Head of caudate nucleus (tissue), 42 donors: ENCODE measurements at places on chromosomes 11 and 22.

DNA sequence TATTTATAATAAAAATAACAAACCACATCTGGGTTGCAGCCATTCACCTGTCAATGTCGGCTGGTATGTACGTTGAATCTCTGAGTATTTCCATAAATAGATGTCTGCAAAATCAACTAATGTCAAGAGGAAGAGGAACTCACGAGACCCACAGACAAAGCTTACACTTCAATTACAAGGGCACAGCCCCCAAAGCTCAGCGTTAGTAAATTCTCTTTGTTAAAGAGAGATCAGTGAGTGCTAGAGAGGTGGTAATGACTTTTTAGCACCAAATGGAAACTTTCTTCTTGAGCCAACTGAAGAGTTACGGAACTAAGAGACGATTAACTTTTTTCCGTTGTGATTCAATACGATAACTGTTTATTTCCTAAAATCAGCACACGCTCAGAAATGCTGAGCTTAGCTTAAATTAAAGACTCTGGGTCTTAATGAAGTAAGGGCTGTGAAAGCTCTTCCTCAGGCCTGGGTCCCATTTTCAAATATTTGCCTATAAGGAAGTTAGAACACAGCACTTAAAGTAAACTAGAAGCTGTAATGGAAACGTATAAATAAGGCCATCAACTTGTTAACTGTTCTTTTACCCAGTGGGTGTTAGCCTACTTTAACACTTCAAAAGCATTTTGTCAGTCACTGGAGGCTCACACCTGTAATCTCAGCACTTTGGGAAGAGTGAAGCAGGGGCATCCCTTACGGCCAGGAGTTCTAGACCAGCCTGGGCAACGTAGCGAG is 22.8 kb upstream of the TFIP11 start:
- DNase-seq = no peak

DNA sequence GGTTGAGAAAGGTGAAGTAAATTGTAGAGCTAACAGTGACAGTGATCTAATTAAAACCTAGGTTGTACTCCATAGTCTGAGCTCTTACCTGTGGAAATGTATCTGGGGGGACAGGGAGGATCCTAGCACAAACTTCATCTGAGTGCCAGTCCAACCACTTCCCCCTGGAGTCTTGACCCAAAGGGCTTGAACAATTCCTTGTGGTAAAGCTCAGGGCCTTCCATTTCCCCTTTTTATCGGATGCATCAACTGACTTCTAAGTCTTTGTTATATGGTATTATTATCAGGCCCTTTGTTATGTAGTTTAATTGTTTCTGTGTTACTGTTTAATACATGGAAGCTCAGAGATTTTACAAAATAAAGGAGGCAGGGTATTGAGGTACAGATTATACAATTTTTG is 140.2 kb upstream of the SESN3 start:
- no peak for DNase-seq

- DNase-seq = peak; percentile 97
These were observed 62.7 kb downstream of the CD82 start for GRCh38 chr11:44627911-44628729.

DNA sequence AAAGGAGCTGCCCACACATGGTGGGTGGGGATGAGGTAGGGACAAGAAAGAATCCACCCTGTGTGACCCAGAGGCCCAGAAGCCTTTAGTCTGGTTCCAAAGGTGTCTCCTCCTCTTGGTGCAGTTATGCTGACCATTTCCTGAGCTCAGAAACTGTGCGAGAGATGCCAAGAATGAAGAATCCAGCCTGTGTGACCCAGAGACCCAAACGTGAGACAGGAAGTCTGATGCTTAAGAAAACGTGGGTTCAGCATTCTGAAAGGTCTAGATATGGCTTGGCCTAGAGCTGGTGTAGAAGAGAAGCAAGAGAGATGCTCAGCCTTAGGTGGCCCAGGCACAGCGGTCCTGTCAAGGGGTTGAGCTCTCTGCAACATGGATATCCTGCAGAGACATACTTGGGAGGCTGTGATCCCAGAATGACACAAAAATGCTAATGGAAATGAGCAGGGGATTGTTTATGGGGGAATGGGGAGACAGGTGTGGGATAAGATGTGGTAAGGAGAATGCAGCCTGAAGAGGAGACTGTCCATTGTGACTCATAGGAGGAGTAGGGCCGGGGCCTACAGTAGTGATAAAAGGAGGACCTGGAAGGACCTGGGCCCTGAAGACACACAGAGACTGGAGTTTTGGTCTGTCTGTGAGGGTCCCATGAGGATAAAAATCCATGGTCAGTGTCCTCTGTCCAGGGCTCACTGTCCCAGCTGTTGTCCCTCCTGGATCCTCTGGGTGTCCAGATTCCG is 79.0 kb downstream of the ZNF280B start:
- DNase-seq = no peak

DNA sequence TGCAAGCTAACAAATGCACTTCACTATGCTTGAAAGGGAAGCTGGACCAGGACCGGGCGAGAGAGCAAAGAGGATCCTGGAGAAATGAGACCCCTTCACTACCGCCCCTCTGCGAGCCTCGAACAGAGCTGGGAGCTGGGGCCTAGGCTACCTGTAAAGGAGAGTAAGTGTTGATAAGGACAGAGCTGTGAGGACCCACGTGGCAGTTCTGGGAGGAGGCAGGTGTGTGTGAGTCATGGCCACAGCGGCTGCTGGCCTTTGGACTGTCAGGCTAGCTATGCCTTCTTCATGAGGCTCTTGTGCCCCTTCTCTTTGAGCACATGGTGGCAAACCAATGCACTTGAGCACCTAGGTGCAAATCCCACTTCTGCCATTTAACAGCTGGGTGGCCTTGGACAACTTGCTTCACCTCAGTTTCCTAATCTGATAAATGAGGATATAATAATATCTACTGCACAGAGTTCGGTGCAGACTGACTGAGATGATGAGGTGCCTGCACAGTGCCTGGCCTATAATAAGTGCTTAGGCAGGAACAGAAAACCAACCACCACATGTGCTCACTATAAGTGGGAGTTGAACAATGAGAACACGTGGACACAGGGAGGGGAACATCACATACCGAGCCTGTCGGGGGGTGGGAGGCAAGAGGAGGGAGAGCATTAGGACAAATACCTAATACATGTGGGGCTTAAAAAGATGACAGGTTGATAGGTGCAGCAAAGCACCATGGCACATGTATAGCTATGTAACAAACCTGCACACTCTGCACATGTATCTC is 35.3 kb upstream of the KCNJ11 start:
- no peak for DNase-seq

DNA sequence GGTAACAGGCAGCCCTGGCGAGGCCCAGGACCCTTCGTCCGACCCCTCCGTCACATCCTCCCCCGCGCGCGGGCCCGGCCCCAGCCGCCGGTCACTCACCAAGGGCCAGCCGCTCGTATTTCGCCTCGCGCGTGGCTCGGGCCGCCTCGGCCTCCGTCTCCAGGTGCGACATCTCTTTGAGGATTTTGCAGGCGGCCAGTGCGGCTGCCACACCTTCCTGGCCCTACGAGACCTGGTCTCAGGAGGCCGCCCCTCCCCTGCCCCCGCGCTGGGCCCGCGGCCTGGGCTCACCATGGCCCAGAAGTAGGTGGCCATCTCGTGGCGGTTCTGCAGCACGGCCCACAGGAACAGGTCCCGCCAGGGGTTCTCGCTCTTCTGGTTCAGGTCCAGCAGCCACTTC is 14.1 kb downstream of the TSSC4 start:
- DNase-seq = no peak

- DNase-seq = no peak
These were observed 313 bp downstream of the PRCP start for GRCh38 chr11:82899957-82900276.

GRCh38 chr22:20130731-20131596 is 640 bp upstream of the ZDHHC8 start:
- DNase-seq = peak; percentile 81
